ENCODE measurements at places on chromosomes 5 and 9.

GRCh38 chr9:114025196-114025753 lies 52.8 kb downstream of the AMBP start:
- H3K27me3 ChIP-seq, result no peaks in the 10 kb centered on the region
- peak; percentile 49 for DNase-seq
- no peak overlapping the region for H3K27ac ChIP-seq
- no peak overlapping the region for H3K4me3 ChIP-seq

GRCh38 chr5:132979367-132979940 lies 16.0 kb upstream of the AFF4 start:
- H3K4me1 ChIP-seq, result no peaks in the 10 kb centered on the region
- peak; percentile 47 for DNase-seq
- H3K27me3 ChIP-seq, result no peaks in the 10 kb centered on the region

DNA sequence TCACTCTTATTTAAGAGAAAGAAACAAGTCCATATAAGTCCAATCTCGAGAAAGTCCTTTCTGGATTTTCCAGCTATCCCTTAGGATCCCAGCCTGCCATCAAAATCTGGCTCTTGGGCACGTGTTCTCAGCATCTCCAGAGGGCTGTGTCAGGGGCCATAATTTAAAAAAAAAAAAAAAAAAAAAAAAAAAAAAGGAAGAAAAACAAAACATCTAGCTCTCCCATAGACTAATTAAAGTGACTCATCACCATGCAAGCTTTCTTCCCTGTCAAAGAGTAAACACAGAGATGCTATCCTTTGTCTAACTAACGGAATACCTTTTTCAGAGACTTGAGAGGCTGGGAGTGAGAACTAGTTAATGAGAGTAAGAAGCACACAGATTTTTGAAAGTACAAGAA lies 44.9 kb upstream of the MYO10 start:
- H3K36me3 ChIP-seq, result no peaks in the 10 kb centered on the region
- no peak overlapping the region for H3K4me3 ChIP-seq

- no peaks in the 10 kb centered on the region for H3K27me3 ChIP-seq
- peak overlapping the region; percentile 86 for H3K27ac ChIP-seq
- no peaks in the 10 kb centered on the region for H3K36me3 ChIP-seq
- peaks cover 47% of the 10 kb centered on the region for H3K4me1 ChIP-seq
These were observed 1.5 kb downstream of the PRRC2B start for GRCh38 chr9:131395157-131396098.

DNA sequence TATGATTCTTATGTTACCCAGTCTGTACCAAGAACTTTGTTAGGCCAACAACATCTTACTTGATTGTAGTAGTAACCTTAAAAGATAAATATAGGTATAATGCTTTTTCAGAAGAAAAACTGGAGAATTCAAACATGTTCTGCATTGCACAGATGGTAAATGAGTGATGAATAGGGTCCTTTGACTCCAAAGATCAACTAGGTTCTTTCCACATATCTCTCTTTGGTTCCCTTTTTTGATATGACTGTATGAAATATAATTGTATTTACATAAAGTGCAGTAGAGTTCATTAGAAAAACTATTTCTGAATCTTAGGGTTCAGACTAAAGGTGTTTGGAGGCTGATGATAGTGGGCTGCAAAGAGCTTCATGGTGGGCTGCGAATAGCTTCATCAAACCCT lies 150.5 kb upstream of the CDKN2B start:
- no peak for DNase-seq
- H3K4me1 ChIP-seq, result peaks cover 28% of the 10 kb centered on the region
- H3K27me3 ChIP-seq, result no peaks in the 10 kb centered on the region
- no peaks in the 10 kb centered on the region for H3K36me3 ChIP-seq
- no peak overlapping the region for H3K4me3 ChIP-seq
- peak overlapping the region; percentile 14 for H3K27ac ChIP-seq

DNA sequence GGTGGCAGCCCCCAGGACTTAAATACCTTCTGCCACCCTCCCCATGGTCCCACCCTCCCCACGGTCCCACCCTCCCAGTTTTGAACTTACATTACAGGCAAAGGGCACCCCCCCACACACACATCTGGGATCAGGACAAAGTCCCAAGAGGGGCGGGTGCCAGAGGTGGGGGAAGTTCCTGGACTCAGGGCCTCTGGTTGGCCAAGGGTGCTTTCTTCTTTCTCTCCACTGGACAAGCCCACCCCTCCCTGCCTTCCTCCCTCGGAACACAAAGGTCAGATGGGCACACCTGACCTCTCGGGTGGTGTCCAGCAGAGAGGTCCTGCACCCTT lies 19.1 kb upstream of the RALGDS start:
- no peak for DNase-seq
- H3K27me3 ChIP-seq, result no peaks in the 10 kb centered on the region
- peaks cover 22% of the 10 kb centered on the region for H3K4me1 ChIP-seq
- H3K36me3 ChIP-seq, result no peaks in the 10 kb centered on the region
- H3K4me3 ChIP-seq, result no peak overlapping the region

- H3K4me1 ChIP-seq, result no peaks in the 10 kb centered on the region
- no peak for DNase-seq
- H3K27me3 ChIP-seq, result peaks cover 7% of the 10 kb centered on the region
- no peak overlapping the region for H3K4me3 ChIP-seq
- no peaks in the 10 kb centered on the region for H3K36me3 ChIP-seq
These were observed 7.6 kb downstream of the GRIN1 start for GRCh38 chr9:137146527-137146918.

- H3K36me3 ChIP-seq, result no peaks in the 10 kb centered on the region
- H3K4me3 ChIP-seq, result no peak overlapping the region
- H3K27ac ChIP-seq, result no peak overlapping the region
- no peaks in the 10 kb centered on the region for H3K27me3 ChIP-seq
- H3K4me1 ChIP-seq, result no peaks in the 10 kb centered on the region
These were observed 162.2 kb downstream of the OXCT1 start for GRCh38 chr5:41707853-41708603.

- no peaks in the 10 kb centered on the region for H3K4me1 ChIP-seq
- no peaks in the 10 kb centered on the region for H3K27me3 ChIP-seq
- no peak for DNase-seq
- no peak overlapping the region for H3K27ac ChIP-seq
- H3K36me3 ChIP-seq, result no peaks in the 10 kb centered on the region
- no peak overlapping the region for H3K4me3 ChIP-seq
These were observed 58.5 kb upstream of the S1PR3 start for GRCh38 chr9:88932766-88933165.

All from astrocyte (in vitro differentiated cells and primary cell).